ENCODE measurements at places on chromosomes 7 and 10.

DNA sequence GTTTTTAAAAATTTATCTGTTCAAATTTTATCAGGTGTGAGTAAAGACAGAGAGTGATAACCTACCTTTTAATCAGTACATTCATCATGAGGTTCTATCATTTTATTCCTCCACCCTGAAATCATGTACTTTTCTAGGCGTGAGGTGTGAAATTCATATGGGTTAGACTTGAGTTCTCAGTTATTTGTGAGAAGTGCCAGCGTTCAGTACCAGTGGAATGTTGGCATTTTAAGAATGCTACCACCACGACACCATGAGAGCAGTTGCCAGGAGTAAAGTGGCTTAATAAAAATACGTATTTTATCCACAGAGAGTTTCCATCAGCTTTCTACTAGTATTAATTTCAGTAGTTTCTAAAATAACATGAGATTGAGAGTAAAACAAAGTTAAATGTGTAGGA is 104.1 kb upstream of the FERD3L start:
- DNase-seq: no peak

DNA sequence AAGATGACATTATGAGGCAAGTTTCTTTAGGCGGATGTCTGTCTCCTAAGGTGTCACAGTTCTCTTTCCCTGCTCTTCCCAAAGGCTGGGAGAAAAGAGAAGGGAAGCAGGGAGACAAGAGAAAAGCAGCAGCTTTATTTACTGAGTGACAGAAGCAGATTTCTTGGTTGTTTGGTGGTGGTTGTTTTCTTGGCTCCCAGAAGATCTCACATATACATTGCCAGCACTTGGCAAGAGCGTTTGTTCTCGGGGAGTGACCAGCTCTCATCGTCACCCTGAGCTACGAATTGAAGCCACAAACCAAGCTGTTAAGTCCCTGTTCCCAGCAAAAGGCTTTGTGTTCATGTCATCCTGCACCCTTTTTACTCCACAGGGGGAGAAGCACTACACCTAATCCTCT is 11.4 kb downstream of the CDHR3 start:
- no peak for DNase-seq

- DNase-seq: no peak
These were observed 163.3 kb upstream of the FEZF1 start for GRCh38 chr7:122467661-122468449.

- DNase-seq: no peak
These were observed 7.3 kb downstream of the SFRP5 start for GRCh38 chr10:97764519-97764931.

- DNase-seq: no peak
These were observed 665 bp upstream of the SRRT start for GRCh38 chr7:100874300-100874576.

DNA sequence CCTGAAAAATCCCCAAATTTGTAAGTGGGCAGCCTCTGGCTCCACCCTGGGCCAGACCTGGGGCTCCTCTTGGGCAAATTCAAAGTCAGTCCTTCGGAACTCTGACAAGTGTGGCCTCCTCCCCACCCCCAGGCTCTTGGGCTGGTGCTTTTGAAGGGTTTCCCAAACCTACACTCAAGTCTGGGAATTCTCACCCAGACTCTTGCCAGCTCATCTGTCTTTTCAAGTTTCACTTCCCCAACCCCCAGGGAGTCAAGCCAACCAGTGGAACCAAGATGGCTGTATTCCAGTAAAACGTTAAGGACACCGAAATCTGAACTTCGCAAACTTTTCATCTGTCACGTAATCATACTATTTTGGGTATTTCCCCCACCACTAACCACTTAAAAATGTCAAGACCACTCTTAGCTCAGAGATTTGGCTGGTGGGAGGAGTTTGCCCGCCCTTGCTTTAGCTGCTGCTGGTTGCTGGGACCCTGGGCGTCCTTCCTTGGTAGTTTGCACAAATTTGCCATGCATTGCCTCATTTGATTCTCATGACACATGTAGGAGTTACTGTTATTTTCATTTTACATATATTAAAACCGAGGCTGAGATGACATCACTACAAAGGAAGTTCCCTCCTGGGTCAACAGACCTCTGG is 1.7 kb upstream of the MYO1G start:
- no peak for DNase-seq

- no peak for DNase-seq
These were observed 101.0 kb downstream of the CDCA7L start for GRCh38 chr7:21844742-21845141.

- DNase-seq: peak; percentile 8
These were observed 99.3 kb downstream of the CDC14C start for GRCh38 chr7:49023345-49024328.

DNA sequence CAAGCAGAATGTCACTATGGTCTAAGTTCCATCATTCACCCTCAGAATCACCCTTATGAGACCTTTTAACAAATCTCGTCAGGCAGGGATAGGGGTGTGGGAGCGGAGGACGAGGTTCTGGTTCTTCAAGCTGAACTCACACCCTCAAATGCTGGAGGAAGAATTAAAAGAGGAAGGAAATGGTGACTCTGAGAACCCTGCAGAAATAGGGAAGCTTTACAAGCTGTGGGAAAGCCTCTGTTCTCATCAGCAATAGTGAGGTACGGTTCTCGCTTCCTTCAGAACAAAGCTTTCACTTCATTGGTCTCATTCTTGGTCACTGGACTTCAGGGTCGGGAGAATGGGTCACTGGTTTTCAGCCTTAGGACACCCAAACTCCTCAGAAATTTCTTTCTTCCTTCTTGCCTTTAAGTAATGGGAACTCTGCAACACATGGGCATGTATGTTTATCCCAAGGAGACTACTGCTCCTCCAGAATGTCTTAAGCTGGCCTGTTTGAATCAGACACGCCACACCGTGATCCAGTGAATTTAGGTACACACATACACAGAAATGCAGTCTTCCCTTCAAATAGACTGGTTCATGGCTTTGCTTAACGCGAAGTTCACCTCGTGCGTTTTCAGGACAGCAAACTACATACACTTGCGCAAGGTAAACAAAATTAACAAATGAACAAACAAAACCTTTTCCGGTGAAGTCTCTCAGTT is 226.0 kb downstream of the SFMBT2 start:
- DNase-seq: no peak

DNA sequence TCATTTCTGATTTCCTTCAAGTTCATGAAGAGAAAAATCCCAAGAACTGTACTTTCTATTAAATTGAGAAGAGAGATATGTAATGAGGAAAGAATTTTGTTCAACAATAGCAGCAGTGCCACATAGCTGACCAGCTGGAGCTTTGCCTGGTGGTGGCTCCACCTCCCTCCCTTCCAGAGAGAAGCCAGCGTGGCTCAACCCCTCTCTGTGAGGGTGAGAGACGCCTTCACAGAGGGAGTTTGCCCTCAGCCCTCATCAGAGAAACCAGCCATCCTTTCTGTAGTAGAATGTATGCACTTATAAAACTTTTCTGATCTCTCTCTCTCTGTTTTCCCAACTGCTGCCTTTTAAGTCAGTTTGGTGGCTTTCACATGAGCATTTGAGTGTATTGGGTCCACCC is 20.5 kb upstream of the COL1A2 start:
- no peak for DNase-seq

GRCh38 chr10:92897916-92898315 is 49.6 kb downstream of the EXOC6 start:
- no peak for DNase-seq

GRCh38 chr7:27184337-27185012 is 557 bp downstream of the HOXA11 start:
- no peak for DNase-seq

All from neural crest cell (in vitro differentiated cells).